Smooth muscle cell of bladder (primary cell): ENCODE measurements at places on chromosomes 11 and 22. TPM values are rescaled to one million over a fixed set of nuclear protein-coding genes. Genes with fewer than 3 reads are reported as not detected.

ZDHHC13 gene
- 10.6 and 12.4 TPM in 2 replicates for total RNA-seq

RIN1 gene
- 9.7 and 16.2 TPM in 2 replicates for total RNA-seq

USP2 gene
- 0.09 and 0.14 TPM in 2 replicates for total RNA-seq

OSBP2 gene
- 0.83 and 1.00 TPM in 2 replicates for total RNA-seq

MAJIN gene
- total RNA-seq, result not detected in 2 replicates

KCNK4 gene
- not detected in 2 replicates for total RNA-seq

POTEH gene
- total RNA-seq, result not detected in 2 replicates

OR52A1 gene
- total RNA-seq, result not detected in 2 replicates

ARHGAP8 gene
- 0.28 and 0.74 TPM in 2 replicates for total RNA-seq

CAVIN3 gene
- total RNA-seq, result 147 and 185 TPM in 2 replicates

HPS4 gene
- total RNA-seq, result 20.6 and 23.0 TPM in 2 replicates
